ENCODE measurements at places on chromosomes 1 and 21.

GRCh38 chr1:191151321-191151807 is 673.7 kb upstream of the BRINP3 start:
- DNase-seq: no peak

DNA sequence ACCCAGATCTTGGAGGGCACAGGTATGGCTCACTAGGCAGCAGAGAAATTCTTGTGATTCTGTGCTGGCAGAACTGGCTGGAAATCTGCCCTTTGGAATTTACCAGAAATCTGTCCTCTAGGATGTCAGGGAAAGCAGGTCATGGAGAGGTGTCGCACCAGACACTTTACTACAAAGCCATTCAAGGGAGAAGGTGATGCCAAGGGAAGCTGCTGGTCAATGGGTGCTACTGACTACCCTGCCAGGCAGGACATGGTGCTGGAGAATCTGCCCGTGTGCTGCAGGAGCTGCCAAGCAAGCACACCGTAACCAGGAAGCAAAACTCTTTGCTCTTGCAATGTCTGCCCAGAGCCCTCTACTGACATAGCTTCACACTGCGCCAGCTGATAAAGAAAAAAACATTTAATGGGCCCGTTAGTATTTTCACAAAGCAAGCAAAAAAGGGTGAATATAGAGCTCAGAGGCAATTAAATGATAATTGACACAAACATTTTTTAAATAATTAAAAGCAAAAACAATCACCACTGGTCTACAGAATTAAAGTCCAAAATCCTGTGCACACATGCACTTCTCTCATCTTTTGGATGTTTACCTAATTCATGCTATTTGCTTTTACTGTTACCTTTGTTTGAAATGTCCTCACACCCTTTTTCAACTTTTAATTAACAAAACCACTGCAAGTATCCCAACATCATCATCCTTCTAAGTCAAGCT is 7.2 kb upstream of the FBXO28 start:
- no peak for DNase-seq

- DNase-seq: no peak
Observed at GRCh38 chr1:192811006-192811405, 2.2 kb downstream of the RGS2 start.

GRCh38 chr1:166869318-166870099 is 6.6 kb downstream of the TADA1 start:
- DNase-seq: no peak

DNA sequence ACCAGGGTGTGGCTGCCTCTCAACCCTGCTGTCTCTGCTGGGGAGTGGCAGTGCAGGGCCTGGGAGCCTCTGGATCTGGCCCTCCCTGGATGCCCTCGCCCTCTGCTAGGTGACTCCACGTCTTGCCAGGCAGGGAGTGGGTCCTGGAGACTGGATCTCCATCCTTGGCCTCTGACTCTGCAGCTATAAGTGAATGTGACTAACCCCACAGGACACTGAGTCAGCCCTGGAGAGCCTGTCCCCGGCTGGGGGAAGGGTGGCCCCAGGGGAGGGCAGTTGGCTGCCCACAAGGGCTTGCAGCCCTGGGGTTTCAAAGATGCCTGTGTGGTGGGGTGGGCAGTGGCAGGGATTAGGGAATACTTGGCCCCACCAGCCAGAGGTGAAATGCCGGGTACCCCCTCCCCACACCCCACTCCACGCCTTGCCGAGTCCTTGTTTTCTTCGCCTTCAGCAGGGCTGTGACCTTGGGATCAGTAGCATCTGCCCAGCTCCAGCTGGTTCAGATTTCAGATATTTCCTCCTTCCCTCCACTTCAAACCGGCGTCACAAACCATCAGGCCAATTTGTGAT is 1.9 kb upstream of the MYBPH start:
- DNase-seq: no peak

- DNase-seq: no peak
Observed at GRCh38 chr1:236509647-236510401, 14.0 kb upstream of the LGALS8 start.

- no peak for DNase-seq
Observed at GRCh38 chr1:45796946-45797345, 6.5 kb upstream of the MAST2 start.

DNA sequence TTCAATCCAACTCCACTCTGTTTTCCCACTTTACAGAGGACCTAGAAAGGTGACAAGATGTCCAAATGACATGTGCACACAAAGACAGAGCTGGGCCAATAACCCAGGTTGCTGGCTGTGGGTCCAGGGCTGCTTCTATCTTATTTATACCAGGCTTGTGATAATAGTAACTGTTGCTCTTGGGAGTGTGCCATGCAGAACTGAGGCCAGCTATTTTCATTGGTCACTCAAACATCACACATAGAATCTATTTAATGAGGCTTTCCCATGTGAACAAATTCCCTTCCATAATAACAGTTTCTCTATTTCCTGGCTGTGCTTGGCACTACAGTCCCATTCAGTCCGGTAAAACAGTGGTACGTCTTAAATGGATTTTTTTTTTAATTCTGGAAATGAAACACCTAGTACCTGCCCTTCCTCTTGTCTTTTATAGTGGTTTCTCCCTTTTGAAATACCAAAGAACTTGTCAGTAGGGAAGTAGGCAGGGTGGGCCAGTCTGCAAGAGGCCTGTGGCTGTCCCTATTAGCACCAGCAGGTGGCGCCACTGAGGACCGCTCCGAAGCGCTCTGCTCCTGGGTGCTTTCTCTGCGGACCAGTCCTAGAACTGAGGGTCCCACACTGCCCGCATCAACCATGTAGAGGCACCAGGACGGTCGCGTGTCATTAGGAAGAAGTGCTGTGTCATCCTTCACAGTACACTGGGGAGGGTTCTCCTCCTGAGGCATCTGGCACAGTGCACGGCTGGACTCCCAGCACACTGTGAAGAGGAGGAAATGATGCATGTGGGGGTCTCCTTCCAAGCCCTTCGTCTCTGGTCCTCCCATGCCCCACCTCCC is 52.1 kb downstream of the GPR161 start:
- peak; percentile 46 for DNase-seq

- no peak for DNase-seq
Observed at GRCh38 chr1:2990376-2991115, 30.7 kb upstream of the ACTRT2 start.

DNA sequence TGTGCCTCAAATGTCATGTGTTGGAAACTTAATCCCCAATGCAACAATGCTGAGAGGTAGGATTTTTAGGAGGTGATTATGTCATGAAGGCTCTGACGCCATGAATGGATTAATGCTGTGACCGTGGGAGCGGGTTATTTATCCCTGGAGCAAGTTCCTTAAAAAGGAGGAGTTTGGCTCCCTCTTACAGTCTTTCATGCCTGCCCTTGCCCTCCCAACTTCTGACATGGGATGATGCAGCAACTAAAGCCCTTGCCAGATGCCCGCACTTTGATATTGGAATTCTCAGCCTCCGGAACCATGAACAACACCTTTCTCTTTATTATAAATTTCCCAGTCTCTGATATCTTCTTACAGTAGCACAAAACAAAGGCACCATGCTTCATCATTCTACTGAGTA is 685.3 kb upstream of the CHRM3 start:
- DNase-seq: no peak

DNA sequence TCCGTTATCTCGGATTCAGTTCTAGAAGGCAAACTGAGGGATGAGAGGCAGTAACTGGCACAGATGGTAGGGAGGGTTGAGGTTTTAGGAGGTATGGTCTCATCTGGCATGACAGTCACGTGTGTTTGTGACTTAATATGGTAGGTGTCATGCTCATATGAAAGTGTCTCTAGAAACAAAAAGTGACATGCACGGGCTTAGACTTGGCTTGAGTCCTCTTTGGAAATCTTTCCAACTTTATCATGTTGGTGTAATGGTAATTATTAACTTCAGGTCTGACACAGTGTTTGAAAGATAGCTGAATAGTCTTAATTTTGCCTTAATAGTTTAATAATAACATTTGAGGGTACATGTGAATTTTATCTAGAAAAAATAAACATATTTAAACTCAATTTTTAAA is 218.1 kb downstream of the FMN2 start:
- no peak for DNase-seq

GRCh38 chr1:180386745-180387367 is 115.5 kb downstream of the ACBD6 start:
- no peak for DNase-seq

DNA sequence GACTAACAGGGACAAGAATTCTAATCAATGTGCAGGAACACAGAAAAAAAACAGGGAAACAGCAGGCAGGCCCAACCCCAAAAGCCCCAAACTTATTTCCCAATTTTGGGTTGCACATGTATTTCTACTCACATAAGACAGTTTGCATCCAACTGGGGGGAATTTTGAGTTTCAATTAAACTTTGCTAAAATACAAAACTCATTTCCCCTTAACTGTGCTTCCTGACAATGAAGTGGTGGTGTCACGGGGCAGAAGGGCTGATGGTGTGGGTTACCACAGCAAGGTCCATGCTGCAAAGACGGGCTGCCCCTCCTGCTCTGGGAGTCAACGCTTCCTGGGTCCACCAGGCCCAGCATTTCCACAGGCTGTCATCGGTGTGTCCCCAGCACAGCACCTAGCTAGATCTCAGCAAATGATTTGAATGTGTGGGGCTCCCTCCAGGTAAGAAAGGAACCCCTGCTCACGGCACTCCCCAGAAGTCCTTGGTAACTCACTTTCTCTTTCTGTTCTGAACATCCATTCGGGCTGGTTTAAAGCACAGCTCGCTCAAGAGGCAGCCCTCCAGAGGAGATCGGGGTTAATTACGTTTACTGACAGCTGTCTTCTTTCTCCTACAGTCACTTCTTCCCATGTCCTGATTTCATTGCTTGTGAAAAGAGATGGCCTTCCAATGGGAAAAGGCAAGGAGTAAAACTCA is 27.4 kb downstream of the HIVEP3 start:
- peak; percentile 54 for DNase-seq

GRCh38 chr1:24909388-24909898 is 20.6 kb downstream of the RUNX3 start:
- DNase-seq: no peak

DNA sequence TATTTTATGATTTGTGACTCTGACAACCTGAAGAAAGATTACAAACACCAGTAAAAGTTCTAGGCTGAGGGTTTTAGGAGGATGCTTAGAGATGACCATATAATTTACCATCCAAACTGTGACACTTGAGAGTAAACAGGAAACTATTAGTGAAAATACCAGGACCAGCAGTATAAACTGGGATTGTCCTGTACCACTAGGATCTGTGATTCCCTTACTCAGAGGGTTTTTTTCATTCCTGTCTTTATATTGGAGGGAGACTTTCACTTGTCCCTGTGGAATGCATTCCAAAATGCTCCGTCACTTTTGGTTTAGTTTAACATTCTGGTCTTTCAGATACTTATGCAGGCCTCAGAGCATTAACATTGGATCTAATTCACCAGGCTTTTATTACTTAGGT is 482.9 kb downstream of the PTBP2 start:
- no peak for DNase-seq

- no peak for DNase-seq
Observed at GRCh38 chr21:42784276-42784675, 95.1 kb downstream of the WDR4 start.
